ENCODE measurements at places on chromosomes 3 and 15.

DNA sequence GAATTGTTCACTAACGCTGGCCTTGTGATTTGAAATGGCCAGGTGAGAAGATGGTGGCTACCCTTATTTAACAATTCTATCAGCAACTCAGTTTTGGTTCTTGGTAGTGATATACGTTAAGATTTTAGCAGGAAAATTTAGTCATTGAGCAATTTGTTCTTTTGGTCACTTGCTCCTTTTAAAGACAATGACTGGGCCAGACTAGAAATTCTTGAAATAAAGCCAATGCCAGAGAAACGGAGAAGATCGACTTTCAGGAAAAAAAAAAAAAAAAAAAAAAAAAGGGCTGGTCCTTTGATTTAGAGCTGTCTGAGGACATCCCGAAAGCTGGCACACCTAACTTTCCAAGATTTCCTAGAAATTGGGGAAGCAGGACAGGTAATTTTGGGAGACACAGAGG lies 178.5 kb downstream of the FNDC3B start:
- peaks cover 33% of the 10 kb centered on the region for H3K4me1 ChIP-seq
- H3K36me3 ChIP-seq, result peaks cover 4% of the 10 kb centered on the region
- H3K4me3 ChIP-seq, result no peak overlapping the region
- peaks cover 6% of the 10 kb centered on the region for H3K27me3 ChIP-seq
- no peak for DNase-seq

GRCh38 chr3:97430601-97431000 lies 334.0 kb upstream of the ARL6 start:
- peaks cover 5% of the 10 kb centered on the region for H3K36me3 ChIP-seq
- H3K4me1 ChIP-seq, result no peaks in the 10 kb centered on the region
- H3K27me3 ChIP-seq, result no peaks in the 10 kb centered on the region
- no peak overlapping the region for H3K27ac ChIP-seq

- H3K27me3 ChIP-seq, result peaks cover 8% of the 10 kb centered on the region
- H3K27ac ChIP-seq, result no peak overlapping the region
- DNase-seq, result no peak
- H3K36me3 ChIP-seq, result peaks cover 4% of the 10 kb centered on the region
Observed at GRCh38 chr3:122979211-122979610, 48.4 kb downstream of the SEMA5B start.

- H3K36me3 ChIP-seq, result no peaks in the 10 kb centered on the region
- no peaks in the 10 kb centered on the region for H3K27me3 ChIP-seq
- H3K4me3 ChIP-seq, result no peak overlapping the region
Observed at GRCh38 chr3:133276594-133276993, 123.3 kb upstream of the BFSP2 start.

Measured in endothelial cell (in vitro differentiated cells).